A549 treated with AZD2906 at 1 μM for 4 hours (cell line): ENCODE measurements at places on chromosomes 7 and 10. TPM values are rescaled to one million over a fixed set of nuclear protein-coding genes. Genes with fewer than 3 reads are reported as not detected.

Gene COL17A1
- total RNA-seq: 1.3 to 2.4 TPM (median 1.8 TPM) in 5 replicates

Gene SKIDA1
- 0.76 to 1.1 TPM (median 0.96 TPM) in 5 replicates for total RNA-seq

Gene KIAA1549
- 5.1 to 6.0 TPM (median 5.3 TPM) in 5 replicates for total RNA-seq

Gene IKZF5
- 5.0 to 8.5 TPM (median 6.8 TPM) in 5 replicates for total RNA-seq

Gene AGBL3
- 0.75 to 1.4 TPM (median 0.96 TPM) in 5 replicates for total RNA-seq

Gene MYL10
- total RNA-seq: not detected in 5 replicates

Gene CTNNA3
- not detected in 5 replicates for total RNA-seq
